ENCODE measurements at places on chromosomes 7 and 10.

GRCh38 chr7:22394739-22395138 is 37.8 kb upstream of the RAPGEF5 start:
- DNase-seq = no peak

DNA sequence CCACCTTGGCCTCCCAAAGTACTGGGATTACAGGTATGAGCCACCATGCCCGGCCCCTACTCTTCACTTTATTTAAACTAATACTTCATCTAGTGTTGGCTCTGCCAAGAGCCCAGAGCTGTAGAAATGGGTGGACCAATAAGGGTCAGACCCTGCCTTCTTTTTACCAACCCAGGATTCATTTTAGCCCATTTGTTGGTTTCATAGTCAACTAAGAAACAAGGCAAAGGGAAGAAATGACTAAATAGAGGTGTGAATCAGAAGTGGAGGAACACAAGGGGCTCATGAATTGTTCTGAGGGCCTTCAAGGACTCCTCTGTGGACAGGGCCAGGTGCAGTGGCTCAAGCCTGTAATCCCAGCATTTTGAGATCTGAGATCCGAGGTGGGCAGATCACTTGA is 1.1 kb downstream of the ANKRD2 start:
- no peak for DNase-seq

DNA sequence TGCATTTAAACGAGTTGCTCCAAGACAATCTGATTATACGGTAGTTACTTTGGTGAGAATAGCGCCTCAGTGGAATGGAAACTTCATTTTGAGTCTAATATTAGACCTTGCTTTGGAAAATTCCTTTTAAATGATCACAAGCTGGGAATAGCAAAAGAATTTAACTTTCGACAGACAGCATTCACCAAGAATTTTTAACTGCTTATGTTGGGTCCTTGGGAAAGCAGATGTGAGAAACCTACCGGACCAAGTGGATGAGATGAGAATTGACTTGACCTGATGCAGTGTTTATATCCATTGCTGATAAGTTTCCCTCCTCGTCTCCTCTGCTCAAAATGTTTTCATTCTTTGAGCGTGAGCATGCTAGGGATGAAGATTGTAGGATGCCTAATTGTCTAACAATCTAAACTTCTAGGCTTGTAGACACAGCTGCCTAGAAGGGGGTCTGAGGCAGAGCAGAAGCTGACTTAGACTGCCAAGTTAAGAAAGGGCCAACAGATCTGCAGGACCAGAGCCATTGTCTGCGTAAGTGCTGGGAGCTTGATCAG is 126.9 kb downstream of the CNNM2 start:
- no peak for DNase-seq

DNA sequence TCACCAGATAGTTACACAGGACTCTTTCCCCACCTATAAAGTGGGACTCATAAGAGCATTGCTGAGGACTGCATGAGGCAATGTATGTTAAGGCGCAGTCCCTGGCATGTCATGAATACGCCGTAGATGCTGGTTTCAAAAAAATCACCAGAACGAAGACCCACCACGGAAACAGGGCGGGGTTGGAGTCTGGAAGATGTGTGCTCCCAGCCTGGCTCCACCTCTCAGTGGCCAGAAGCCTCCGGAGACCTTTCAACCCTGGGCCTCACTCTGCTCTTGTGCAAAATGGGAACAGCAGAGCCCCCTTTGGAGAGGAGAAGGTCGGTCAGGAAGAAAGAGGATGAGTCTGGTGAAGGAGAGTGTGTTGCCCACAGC is 12.4 kb upstream of the ZMIZ1 start:
- DNase-seq = no peak

DNA sequence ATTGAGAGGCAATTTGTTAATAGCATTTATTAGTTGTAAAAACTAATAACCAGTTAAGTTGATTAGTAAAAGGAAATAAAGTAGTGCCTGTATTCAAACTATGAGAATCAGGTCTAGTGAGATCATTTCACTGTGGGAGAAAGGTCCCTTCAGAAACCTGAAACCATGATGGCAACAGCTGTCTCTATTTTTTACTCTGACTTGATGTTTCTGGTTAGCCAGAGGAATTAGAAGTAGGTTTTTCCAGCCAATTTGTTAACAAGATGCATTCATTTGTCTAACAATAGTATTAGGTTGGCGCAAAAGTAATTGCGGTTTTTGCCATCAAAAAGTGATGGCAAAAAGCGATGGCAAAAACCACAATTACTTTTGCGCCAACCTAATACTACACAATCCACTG is 272.2 kb upstream of the YAE1 start:
- no peak for DNase-seq

- DNase-seq = no peak
Observed at GRCh38 chr10:15787426-15787825, 67.7 kb upstream of the ITGA8 start.

- no peak for DNase-seq
Observed at GRCh38 chr10:71797533-71798307, 24.4 kb upstream of the VSIR start.

Data from COLO829 (cell line).